ENCODE measurements at places on chromosomes 2 and 18.

DNA sequence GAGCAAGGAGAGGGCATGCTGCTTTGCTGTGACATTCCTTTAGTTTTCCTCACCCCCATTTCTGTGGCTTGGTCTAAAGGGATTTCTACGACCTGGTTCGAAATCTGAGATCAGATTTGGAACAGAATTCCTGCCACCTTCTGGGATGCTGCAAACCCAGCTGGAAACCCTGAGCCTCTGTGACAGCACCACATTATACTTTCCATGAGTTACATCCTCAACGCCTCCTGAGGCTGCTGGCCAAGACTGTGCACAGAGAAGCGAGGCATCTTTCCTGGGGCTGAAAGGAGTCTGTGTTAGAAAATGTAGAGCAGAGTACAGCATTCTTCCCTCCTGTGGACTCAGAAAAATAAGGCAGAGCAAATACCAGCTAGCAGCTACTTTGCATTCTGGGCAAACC is 138.1 kb upstream of the CHAC2 start:
- no peak for DNase-seq

DNA sequence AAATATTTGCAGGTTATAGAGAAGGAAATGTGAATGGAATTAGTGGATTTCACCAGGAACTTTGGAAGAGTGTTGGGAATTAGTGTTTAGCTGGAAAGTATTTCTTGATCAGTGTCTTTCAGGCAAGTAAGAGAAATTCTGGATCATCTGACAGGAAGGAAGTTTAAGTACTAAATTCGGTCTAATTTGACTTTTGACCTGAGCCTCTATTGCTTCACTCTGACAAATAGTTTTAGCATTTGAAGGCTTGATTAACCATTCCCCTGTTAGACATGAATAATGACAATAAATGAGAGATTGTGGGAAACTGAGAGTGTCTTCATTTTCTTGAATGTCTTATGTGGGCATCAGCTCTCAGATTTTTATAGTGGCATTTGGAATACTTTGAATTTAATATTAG is 16.0 kb downstream of the CCNT2 start:
- no peak for DNase-seq

- no peak for DNase-seq
Observed at GRCh38 chr2:3113769-3114168, 263.8 kb downstream of the EIPR1 start.

GRCh38 chr2:132757002-132757589 is 87.1 kb upstream of the LYPD1 start:
- DNase-seq: no peak

DNA sequence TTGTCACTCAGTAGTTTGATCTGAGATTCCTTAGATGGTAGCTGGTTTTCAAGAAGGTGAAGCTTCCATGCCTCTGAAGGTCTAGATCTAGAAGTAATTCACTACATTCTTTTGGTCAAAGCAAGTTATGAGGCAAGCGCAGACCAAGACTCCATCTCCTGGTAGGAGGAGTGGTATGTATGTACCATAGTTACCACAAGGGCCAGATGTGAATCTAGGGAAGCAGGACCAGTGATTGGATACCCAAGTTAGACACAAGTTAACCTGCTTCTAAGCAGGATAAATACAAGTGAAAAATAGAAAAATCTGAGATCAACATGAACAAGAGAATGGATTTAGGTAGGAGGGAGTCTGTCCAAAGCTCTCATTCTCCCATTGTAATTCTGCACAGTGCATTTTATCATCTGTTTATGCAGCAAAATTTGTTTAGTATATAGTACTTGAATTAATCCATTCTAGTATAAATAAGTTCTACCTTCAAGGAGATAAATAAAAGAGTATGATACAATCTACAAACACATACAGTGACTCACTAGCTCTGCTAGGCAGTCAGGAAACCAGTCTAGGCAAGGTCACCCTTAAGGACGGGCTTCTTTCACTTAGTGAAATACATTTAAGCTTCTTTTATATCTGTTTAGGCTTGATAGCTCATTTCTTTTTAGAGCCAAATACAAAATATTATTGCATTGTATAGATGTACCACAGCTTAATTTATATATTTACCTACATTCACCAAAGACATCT is 14.2 kb upstream of the DOCK10 start:
- no peak for DNase-seq
